ENCODE measurements at places on chromosomes 3 and 15.

DNA sequence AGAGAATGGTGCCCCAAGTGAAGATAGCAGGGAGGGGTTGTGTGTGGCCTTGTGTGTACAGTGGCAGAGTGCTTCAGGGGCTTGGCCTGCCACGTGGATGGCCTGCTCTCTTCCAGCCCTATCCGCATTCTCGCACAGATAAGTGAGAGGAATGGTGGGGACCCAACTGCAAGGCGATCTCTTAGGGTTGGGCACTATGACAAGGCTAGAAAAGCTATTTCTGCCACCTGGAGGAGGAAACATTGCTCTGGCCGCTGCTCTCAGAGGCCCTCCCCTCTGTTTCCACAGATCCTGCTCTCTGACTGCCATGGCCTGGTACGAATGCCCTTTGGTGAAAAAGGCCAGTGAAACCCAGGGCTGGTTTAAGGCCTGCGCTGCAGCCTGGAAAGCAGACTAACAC lies 20.6 kb downstream of the EEFSEC start:
- DNase-seq = no peak

GRCh38 chr15:69828181-69828828 lies 269.4 kb downstream of the TLE3 start:
- no peak for DNase-seq

DNA sequence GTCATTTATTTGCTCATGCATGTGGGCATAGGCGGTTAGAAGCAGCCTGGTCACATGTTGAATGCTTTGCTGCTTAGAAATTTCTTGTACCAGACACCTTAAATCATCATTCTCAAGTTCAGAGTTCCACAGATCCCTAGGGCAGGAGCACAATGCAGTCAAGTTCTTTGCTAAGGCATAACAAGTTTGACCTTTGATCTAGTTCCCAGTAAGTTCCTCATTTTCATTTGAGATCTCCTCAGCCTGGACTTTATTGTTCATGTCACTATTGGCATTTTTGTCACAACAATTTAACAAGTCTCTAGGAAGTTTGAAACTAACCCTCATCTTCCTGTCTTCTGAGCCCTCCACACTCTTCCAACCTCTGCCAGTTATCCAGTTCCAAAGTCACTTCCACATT lies 22.8 kb downstream of the HGD start:
- DNase-seq = no peak

GRCh38 chr3:88030210-88030609 lies 28.6 kb downstream of the CGGBP1 start:
- no peak for DNase-seq

DNA sequence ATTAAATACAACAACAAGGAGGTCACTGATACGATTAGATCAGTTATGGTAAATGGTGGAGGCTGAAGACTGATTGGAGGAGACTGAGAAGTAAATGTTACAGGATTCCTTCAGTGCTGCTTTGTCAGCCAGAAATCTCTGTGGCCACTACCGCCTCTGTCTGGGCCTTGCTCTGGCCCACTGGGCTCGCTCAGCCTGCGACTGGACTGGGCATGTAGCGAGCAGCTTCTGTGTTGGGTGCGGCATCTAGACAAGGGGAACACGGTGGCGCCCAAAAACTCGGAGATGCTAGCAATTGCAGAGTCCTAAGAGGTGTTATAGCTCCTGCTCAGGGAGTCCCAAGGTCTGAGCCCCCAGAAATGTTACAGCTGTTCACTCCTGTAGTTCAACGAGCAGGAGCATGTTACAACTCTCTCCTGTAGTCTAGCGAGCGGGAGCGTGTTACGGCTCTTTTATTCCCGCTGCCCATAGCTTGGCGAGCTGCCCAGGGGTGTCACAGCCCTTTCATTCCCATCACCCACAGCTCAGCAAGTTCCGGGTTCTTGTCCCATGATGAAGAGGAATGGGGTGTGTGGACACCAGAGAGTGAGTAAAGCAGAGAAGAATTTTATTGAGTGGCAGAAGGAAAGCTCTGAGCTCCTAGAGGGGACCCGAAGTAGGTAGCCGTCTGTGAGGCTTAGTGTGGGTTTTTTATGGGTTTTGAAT lies 24.7 kb downstream of the SLC15A2 start:
- no peak for DNase-seq
